Activated CD4-positive, alpha-beta T cell treated with anti-CD3 and anti-CD28 coated beads, Interleukin-2, Interleukin-4, amounts not matched to agents 100 ng/mL and 50 ng/mL, durations not matched to agents 16 hours and 8 hours (primary cell): ENCODE measurements at places on chromosomes 7 and 10.

GRCh38 chr10:93751832-93752231 is 5.9 kb upstream of the LGI1 start:
- DNase-seq: no peak

DNA sequence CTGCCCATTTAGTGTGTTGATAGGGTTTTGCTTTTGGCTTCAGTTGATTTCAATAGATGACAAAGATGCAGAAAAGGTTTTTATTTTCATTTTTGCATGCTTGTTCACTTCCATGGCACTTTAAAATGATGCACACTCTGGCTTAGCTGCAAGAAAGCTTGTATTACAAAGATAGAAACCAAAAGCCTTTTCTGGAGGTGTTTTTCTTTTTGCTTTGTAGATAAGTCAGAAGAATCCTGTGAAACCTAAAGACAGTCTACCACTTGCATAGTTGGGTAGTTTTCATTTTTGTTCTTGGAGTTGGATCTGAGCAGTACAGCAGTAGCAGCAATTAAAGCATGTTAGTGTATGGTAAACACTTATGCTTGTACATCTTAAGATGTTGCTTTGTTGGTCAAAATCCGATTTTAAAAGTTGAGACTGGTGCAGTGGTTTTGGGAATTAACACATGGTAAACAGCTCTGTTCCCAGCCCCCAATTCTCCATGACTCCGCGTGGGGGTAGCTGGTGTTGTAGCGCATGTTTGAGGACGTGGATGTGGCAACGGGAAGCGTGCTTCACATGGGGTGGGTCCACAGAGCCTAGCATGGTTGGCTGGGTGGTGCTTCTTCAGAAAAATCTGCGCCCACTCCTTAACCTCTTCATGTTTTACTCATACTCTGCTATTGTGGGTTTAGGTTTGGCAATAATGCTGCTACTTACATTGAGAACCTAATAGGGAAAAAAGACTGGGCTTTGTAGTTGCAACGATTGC is 19.8 kb downstream of the CCNY start:
- DNase-seq: peak; percentile 71

- no peak for DNase-seq
Measured at GRCh38 chr7:81167934-81168333, 249.1 kb upstream of the SEMA3C start.

- no peak for DNase-seq
Measured at GRCh38 chr7:47568547-47568946, 13.4 kb downstream of the TNS3 start.

GRCh38 chr7:23247046-23247602 is 549 bp downstream of the GPNMB start:
- no peak for DNase-seq

GRCh38 chr7:115637128-115637527 is 393.4 kb downstream of the TFEC start:
- no peak for DNase-seq

DNA sequence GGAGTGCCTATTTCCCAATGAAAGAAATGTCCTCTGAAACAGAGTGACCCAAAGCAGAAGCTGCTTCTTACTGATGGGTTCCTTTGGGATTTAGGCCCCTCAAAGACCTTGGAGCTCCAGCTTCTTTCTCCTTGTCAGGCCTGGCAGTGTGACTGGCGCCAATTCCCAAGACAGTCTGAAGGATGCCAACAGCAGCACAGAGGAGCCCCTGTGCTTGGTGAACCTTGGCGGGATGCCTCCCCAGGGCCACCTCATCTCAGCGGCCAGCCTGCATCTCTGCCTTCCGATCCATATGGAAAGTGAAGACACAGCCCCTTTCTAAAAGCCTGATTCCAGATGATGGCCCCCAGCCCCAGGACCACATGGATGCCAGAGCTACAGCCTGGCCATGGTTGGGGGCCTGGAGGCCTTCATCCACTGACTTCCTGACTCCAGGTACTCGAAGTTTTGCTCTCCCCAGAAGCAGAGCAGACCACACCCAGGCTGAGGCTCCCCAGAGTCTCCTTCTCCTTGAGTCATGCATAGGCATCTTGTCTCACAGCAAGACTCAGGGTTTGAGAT is 45.4 kb downstream of the FBXW4 start:
- DNase-seq: no peak

DNA sequence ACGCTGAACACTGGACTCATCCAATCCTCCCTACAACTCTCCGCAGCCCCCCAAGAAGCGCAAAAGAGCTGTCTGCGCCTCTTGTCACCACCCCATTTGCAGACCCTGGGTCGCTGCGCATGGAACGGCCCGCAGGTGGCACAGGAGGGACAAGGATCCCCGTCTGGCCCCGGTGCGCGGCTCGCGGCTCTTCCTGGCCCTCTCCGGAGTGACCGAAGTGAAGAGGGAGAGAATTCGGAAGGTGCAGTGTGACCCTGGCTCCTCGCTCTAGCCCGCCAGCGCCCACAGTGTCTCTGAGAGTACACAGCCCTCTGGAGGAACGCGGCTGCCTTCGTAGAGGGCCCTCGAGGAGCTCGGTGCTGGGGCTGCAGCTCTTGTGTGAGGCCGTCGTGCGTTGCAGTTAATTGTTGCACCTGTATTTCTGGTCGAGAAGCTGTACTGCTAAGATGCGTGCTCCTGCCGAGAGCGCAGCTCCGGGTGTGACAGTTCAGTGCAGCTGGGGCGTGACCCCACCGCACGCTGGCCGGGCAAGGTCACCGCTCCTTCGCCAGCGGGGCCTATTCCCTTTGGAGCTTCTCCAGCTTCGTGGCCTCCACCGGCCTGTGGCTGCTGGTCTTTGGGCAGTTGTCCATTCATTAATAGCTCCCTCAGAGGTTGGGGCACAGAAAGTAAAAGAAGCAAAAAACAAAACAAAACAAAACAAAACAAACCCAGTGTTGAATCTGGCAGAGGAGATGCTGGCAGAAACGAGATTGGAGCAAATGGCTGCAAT is 119.0 kb downstream of the SEC23IP start:
- DNase-seq: no peak

DNA sequence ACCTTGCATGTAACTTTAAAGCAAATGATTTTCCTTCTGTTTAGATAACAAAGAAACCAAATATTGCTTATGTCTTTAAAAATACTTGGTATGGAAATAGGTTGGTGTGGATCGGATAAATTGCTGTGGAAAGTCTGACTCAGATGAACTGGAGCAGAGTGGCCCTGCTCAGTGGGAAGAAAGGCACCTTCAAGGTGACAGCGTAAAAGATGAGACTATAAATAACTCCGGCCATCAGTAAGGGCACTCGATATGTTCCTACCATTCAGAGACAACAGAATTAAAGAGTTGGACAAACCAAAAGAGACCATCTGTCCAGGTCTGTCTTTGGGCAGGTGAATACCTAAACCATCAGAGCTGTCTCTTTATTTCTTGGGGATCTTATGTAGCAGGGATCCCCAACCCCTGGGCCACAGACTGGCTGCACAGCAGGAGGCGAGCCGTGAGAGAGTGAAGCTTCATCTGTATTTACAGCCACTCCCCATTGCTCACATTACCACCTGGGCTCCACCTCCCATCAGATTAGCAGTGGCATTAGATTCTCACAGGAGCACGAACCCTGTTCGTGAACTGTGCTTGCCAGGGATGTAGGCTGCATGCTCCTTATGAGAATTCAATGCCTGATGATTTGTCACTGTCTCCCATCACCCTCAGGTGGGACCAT is 357.1 kb downstream of the PRPF18 start:
- DNase-seq: no peak

DNA sequence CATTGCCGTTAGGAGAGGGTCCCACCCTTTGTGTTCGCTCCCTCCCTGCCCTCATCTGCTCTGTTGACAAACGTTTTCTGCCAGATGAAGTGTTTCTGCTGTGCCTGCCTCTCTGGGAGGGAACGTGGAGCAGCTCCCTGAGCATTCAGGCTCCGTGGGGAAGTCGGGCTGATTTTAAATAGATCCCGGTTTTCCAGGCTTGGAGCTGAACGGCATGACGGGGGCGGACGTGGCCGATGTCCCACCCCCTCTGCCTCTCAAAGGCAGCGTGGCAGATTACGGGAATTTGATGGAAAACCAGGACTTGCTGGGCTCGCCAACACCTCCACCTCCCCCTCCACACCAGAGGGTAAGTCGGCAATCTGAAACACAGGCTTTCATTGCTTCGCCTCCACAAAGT is 101.9 kb upstream of the NPS start:
- DNase-seq: no peak

DNA sequence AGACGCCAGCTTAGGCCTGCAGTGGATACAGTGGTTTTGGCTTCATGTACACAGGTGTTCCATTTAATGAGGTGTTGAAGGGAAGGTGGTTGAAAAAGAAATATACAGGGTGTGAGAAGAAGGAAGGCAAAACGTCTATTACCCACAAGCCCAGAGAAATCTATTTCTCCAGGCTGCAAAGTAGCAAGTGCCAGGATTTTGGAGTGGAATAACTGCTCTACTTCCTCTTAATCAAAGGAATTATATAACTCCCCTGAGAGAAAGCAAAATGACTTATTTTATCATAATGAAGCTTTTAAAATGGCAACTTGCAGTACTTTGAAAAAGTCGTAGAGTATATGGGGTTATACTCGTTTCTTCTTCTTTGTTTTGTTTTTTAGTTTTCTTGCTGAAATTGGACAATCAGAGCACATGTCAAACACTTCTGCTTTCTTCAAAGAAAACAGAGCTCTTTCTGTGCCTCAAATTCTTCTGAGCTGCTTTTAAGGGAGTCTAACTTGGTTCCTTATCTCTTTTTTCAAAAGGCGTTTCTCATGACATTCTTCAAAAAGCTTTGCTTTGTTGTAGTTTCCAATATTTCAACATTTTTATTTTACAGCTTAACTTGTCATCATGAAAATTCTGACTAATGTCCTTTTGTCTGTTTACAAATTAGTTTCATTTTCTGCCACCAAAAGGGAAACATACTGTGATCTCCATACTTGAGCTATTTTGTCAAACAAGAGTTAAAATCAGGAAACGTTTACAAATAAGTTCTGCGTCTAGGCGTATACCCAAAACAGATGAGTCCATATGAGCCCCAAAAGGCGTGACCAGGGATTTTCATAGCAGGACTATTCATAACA is 289.7 kb downstream of the FRMD4A start:
- DNase-seq: peak; percentile 2

- DNase-seq: no peak
Measured at GRCh38 chr10:75718991-75719390, 287.6 kb downstream of the LRMDA start.

DNA sequence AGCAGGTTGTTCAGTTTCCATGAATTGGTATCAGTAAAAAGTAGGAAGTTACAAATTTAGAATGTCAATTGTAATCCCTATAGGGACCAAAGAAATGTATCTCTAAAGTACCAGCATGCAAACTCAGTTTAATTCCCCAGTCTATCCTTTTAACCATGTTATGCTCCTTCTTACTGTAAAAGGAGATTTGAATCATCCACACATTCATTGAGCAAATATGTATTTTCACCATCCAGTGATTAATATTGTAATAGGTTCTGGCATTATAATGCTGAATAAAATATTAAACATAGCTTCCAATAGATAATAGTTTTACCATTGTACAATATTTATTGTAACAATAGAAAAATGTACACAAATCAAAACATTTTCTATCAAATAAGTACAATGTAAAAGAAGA is 228.2 kb upstream of the SEMA3A start:
- no peak for DNase-seq

GRCh38 chr10:101967713-101968112 is 88.3 kb downstream of the ARMH3 start:
- no peak for DNase-seq

- DNase-seq: no peak
Measured at GRCh38 chr10:19828278-19829049, 12.2 kb downstream of the PLXDC2 start.

GRCh38 chr7:5549096-5549763 is 125.6 kb upstream of the TNRC18 start:
- DNase-seq: no peak

- no peak for DNase-seq
Measured at GRCh38 chr7:94396596-94396995, 1.9 kb downstream of the COL1A2 start.

GRCh38 chr10:97475936-97476594 is 22.2 kb downstream of the MMS19 start:
- no peak for DNase-seq

DNA sequence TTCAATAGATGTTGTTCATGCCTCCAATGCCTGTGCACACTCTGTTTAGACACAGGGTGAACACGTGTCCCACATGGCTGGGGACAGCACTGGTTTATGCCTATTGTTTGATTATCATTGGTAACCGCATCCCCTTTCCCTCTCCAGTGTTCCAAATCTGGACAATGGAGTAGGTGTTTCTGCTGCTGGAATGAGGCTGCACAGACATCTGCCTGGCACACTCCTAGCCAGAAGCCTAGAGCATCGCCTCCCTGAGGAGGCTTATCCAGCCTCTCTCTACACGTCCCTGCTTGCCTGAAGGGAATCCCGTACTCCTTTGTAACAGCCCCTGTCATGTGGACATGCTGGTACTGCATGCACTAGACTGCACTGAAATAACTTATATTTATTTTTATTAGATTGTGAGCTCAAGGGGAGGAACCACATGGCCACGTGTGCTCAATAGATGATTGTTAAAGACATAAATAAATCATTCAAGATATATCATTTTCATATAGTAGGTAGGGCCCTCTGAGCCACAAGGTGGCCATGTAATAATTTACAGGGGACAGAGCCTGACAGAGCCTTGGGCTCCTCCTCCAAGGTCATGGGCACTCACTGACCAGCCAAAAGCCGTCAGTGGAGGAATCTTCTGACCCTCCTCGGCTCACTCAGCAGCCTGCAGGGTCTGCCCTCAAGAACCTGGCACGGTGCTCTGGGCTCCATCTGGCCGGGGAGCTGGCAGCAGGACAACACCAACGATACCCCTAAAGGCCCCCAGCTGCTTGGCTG is 310.9 kb upstream of the ZNF32 start:
- no peak for DNase-seq

DNA sequence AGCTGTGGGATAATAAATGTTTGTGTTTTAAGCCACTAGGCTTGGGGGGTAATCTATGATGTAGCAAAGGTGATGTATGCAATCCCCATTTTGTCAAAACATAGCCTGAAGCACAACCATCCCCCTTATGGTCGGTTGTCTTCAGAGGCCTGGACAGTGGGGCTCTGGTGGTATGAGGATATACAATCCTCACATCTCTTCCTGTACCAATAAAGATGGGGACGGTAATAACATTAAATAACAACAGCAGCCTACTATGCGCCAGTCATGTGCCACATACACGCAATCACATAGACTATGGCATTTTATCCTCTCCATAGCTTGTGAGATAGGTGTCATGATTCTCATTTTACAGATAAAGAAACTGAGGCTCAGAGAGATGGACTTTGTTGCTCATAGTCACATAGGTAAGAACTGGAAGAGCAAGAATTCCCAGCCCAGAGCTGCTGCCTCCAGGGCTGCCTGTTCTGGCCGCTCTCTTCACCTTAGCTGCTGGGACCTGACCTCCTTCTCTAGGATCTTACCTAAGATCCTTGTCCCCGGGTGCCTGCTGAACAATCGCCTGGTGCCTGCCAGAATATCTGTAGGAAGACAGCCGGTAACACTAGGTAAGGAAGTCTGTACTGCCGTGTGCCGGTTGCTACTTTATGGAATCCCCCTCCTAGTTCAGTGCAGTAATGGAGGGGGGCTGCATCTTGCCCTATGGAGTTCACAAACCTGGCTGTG is 108.6 kb downstream of the ARHGAP22 start:
- DNase-seq: no peak
